GM23338 (cell line): ENCODE measurements at places on chromosomes 11 and 22. TPM values are rescaled to one million over a fixed set of nuclear protein-coding genes. Genes with fewer than 3 reads are reported as not detected.

SCARF2 gene
- 16.6 and 17.0 TPM in 2 replicates for total RNA-seq

SERHL2 gene
- 1.5 and 1.7 TPM in 2 replicates for total RNA-seq

MYRF gene
- 5.0 and 5.5 TPM in 2 replicates for total RNA-seq

KIF18A gene
- total RNA-seq = 25.9 and 26.5 TPM in 2 replicates

MRGPRE gene
- total RNA-seq = not detected in 2 replicates

OR2AG1 gene
- total RNA-seq = 0.04 TPM in 1 of 2 replicates, not detected in the other

RFPL1 gene
- total RNA-seq = not detected in 2 replicates

FREY1 gene
- 1.1 TPM in 1 of 2 replicates, not detected in the other for total RNA-seq

TESMIN gene
- 58.2 and 64.6 TPM in 2 replicates for total RNA-seq

KIRREL3 gene
- 0.08 and 1.5 TPM in 2 replicates for total RNA-seq

PLAAT3 gene
- total RNA-seq = 61.1 and 63.2 TPM in 2 replicates

- peak; percentile 85 for DNase-seq
- H3K27me3 ChIP-seq = no peaks in the 10 kb centered on the region
- no peaks in the 10 kb centered on the region for H3K4me1 ChIP-seq
- H3K36me3 ChIP-seq = no peaks in the 10 kb centered on the region
- H3K27ac ChIP-seq = no peak overlapping the region
Measured at GRCh38 chr11:68297812-68298658, 14.4 kb upstream of the LRP5 start.

DNA sequence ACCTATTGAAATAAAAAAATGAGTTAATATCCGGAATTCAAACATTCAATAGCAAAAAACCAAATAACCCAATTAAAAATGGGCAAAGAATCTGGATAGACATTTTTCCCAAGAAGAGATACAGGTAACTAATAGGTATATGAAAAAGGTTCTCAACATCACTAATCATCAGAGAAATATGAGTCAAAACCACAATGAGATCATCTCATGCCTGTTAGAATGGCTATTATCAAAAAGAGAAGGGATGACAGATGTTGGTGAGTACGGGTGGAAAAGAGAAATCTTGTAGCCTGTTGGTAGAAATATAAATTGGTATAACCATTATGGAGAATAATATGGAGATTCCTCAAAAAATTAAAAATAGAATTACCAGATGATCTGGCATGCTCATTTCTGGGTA lies 26.9 kb upstream of the OR6M1 start:
- no peaks in the 10 kb centered on the region for H3K36me3 ChIP-seq
- DNase-seq = no peak
- H3K4me1 ChIP-seq = 0 out of 2 replicates have a peak, but pooled peaks cover under 1% of the 10 kb centered on the region
- no peak overlapping the region for H3K4me3 ChIP-seq
- H3K27ac ChIP-seq = no peak overlapping the region
- no peaks in the 10 kb centered on the region for H3K27me3 ChIP-seq

DNA sequence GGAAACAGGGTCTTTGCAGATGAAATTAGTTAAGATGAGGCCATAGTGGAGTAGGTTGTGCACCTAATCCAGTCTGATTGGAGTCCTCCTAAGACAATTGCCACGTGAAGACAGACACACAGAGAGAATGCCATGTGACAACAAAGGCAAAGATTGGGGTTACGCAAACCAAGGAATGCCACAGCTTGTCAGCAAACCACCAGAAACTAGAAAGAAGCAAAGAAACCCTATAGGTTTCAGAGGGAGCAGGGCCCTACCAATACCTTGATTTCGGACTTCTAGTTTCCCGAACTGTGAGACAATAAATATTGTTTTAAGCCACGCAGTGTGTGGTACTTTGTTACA lies 8.2 kb upstream of the LAYN start:
- DNase-seq = no peak
- H3K27me3 ChIP-seq = no peaks in the 10 kb centered on the region; the same call in 1 of the 2 replicates
- no peak overlapping the region for H3K27ac ChIP-seq
- H3K4me1 ChIP-seq = 0 out of 2 replicates have a peak, but pooled peaks cover 1% of the 10 kb centered on the region
- H3K4me3 ChIP-seq = no peak overlapping the region

GRCh38 chr11:110053848-110054414 lies 39.3 kb upstream of the ZC3H12C start:
- H3K36me3 ChIP-seq = no peaks in the 10 kb centered on the region
- H3K4me3 ChIP-seq = no peak overlapping the region
- no peaks in the 10 kb centered on the region for H3K4me1 ChIP-seq
- no peak overlapping the region for H3K27ac ChIP-seq

GRCh38 chr11:16976379-16976778 lies 37.8 kb downstream of the PLEKHA7 start:
- H3K27me3 ChIP-seq = no peaks in the 10 kb centered on the region
- H3K4me1 ChIP-seq = peaks cover 16% of the 10 kb centered on the region; the same call in 1 of the 2 replicates
- no peaks in the 10 kb centered on the region for H3K36me3 ChIP-seq

DNA sequence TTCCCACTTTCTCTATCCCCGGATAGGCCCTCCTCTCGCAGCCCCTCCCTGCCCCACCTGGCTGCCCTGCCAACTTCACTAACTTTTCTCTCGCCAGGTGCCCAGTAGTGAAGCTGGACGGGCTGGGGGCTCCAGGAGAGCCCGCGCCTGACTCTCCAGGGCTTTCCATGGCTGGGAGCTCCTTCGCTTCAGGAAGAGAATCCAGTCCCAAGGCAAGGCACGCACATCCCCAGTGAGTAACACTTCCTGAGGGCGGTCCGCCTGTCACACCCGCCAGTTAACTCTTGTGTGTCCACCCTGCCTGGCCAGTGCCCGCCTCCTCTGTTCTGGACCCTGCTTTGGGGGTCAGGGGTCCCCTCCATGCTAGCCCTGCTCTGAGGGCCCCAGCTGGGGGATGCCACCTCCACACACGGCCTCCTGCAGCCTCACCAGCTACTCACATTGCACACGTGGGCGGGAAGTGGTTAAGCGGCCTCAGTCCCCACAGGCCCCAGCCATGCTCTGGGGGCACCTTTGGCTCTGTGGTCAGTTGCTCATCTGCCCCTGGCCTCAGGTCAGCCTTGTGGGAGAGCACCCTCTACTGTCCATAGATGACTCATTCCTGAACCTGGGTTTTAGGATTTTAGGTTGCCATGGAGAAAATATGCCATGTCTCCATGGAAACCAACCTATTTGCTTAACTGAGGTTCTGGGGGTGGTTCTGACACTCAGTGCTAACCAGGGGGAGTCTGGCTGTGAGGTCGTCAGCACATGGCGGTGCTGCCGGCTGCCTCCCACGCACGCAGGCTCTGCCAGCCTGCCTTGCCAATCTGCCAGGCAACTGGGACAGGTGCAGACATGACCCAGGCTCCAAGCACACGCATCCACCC lies at the start of gene RIN1:
Gene RIN1, minus strand, starts transcription at position 201 of the 869 bp plus-strand sequence. Its CDS starts 32 bp downstream, at position 169.
- H3K36me3 ChIP-seq = no peaks in the 10 kb centered on the region; the same call in 1 of the 2 replicates
- H3K4me1 ChIP-seq = peaks cover 16% of the 10 kb centered on the region; the same call in 1 of the 2 replicates
- H3K4me3 ChIP-seq = peak within 1 kb of the TSS; percentile 60
- no peaks in the 10 kb centered on the region for H3K27me3 ChIP-seq
- peak within 1 kb of the TSS; percentile 76; the same call in 1 of the 2 replicates for H3K27ac ChIP-seq

GRCh38 chr11:71502026-71502425 lies 25.0 kb upstream of the KRTAP5-7 start:
- H3K4me3 ChIP-seq = no peak overlapping the region
- peaks cover 8% of the 10 kb centered on the region; the same call in 1 of the 2 replicates for H3K4me1 ChIP-seq
- peaks cover 8% of the 10 kb centered on the region; the same call in 1 of the 2 replicates for H3K36me3 ChIP-seq
- H3K27ac ChIP-seq = no peak overlapping the region
- DNase-seq = no peak

DNA sequence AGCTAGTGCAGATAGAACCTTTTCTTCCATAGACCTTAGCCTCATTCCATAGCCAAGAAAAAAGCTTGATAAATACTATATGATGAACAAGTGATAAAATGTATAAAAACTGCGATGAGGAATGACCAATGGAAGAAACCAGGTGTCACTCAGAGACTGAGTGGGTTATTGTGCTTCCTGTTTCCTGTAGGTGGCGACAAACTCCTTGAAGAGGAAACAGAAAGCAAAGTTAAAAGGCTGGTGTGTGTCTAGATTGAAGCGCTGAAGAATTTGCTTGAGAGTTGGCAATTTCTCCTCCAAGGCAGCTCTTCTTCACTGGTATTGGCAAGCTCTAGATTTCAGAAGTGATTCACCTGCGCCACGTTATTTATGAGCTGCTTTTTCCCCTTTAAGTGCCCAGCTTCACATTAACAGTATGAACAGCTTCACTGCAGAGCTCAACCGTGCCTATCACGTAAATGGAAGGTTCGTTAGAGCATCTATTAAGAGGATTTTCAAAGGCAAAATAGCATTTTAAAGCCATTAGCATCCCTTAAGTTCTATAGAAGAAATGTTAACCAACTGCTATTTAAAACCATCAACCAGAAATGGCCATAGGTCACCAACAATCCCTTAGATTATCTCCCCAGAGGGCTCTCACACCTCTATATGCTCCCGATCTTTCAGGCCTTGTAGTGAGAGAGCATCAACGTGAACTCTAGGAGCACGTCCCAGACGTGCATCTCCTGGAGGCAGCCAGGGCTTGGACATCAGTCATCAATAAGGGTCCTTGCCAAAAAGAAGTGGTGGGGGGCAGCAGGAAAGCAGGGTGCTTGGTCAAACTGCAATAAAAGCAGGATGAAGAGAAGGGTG lies 179.4 kb downstream of the CADM1 start:
- peak; percentile 89 for DNase-seq
- no peaks in the 10 kb centered on the region for H3K27me3 ChIP-seq
- no peaks in the 10 kb centered on the region for H3K4me1 ChIP-seq
- no peak overlapping the region for H3K27ac ChIP-seq

- no peaks in the 10 kb centered on the region for H3K36me3 ChIP-seq
- DNase-seq = peak; percentile 63
- H3K27me3 ChIP-seq = peaks cover 29% of the 10 kb centered on the region
- peaks cover 11% of the 10 kb centered on the region; the same call in 1 of the 2 replicates for H3K4me1 ChIP-seq
- no peak overlapping the region for H3K27ac ChIP-seq
Measured at GRCh38 chr11:73343076-73343873, 32.9 kb upstream of the RELT start.

- peak; percentile 3 for DNase-seq
- no peaks in the 10 kb centered on the region for H3K36me3 ChIP-seq
- no peak overlapping the region for H3K4me3 ChIP-seq
- no peak overlapping the region for H3K27ac ChIP-seq
- H3K27me3 ChIP-seq = no peaks in the 10 kb centered on the region
- H3K4me1 ChIP-seq = peaks cover 45% of the 10 kb centered on the region
Measured at GRCh38 chr11:110131386-110132123, 38.4 kb downstream of the ZC3H12C start.

DNA sequence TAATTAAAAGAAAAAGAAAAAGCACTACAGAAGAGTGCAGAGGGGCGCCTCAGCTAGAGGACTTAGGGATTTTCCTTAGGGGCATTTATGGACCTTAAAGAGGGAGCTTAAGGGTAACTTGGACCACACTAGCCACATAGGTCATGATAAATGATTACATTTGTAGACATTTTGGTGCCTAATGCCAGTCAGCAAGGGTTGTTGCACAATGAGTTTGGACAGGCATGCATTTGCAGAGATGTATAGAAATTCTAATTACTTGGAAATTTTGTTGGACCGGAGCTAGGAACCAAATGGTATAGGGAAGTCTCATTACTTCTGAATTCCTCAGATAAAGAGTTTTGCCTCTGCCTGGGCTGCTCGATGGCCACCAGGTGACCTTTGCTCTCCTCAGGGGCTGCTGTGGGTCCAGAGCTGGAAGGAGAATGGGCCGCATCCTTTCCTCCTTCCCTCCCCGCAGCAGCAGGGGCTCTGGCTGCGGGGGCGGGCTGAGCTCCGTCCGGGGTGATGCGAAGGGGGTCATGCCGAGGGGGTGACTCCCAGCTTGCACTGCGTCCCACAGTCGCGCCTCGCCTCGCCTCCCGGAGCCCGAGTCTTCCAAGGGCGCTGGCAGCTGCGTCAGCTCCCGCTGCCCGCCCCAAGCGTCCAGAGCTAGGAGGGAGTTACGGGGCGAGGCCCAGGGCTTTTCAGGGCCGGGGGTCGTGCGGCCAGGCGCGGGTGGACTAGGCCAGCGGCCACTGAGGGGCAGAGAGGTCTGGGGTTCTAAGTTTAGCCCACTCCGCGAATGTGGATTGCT lies 20.3 kb upstream of the MALAT1 start:
- peaks cover 31% of the 10 kb centered on the region for H3K4me1 ChIP-seq
- H3K36me3 ChIP-seq = no peaks in the 10 kb centered on the region
- no peak overlapping the region for H3K4me3 ChIP-seq
- DNase-seq = no peak

DNA sequence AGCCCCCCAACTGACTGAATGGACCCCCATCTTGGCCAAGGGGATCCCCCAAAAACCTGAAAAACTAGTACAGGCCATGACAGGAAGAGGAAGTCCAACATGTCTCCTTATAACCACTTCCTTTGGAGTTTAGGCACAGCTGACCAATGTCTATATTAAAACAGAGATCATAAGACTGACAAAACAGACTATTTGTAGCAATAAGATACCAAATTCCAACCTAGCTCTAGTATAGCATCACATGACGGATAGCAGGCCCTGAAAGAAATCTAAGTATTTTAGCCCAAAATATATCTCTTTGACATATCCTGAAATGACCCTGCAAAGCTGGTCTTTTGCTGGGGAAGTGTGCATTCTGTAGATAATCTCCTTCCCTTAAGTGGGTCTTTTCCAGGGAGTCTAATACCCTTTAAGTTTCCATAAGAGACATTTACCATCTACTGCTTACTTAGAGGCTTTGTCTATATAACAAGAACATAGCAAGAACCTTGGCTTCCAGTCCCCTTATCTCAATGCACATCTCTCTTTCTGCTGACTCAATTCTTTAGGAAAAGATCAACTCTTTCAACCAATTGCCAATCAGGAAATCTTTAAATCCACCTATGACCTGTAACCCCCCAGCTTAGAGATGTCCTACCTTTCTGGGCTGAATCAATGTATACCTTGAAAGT lies 34.9 kb upstream of the ACER3 start:
- no peak for DNase-seq
- no peak overlapping the region for H3K4me3 ChIP-seq
- H3K36me3 ChIP-seq = no peaks in the 10 kb centered on the region

DNA sequence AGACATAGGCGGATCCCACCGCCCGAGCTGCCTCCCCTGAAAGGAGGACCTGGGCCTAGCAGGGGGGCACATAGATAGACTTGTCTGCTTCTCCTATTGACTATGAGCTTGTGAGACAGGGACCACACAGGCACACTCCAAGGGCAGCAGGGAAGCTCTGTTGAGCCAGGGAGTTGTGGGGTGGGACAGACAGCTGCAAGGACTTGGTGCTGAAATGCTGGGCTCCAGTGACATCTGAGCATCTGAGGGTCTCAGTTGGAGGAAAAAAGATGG lies 53.4 kb upstream of the ANO1 start:
- no peak overlapping the region for H3K27ac ChIP-seq
- H3K27me3 ChIP-seq = no peaks in the 10 kb centered on the region
- H3K36me3 ChIP-seq = no peaks in the 10 kb centered on the region

DNA sequence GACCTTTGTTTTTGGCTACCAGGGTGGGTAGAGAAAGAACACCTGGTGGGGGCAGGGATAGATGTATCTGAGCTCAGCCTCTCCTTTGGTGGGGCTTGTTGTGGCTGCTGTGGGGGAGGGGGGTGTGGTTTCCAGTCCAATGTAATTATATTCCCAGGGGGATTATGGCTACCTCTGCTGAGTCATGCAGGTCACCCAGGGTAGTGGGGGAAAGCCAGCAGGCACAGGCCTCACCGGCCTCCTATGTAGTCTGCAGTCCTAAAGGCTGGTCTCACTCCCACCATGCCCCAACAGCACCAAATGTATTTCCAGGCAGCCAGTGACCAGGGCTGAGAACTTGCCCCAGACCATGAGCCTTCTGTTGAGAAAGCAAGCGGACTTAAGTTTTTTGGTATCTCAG lies 119.6 kb downstream of the DYNC2H1 start:
- no peaks in the 10 kb centered on the region for H3K36me3 ChIP-seq
- no peaks in the 10 kb centered on the region for H3K4me1 ChIP-seq
- no peak overlapping the region for H3K4me3 ChIP-seq
